ENCODE measurements at places on chromosomes 12 and 14.

DNA sequence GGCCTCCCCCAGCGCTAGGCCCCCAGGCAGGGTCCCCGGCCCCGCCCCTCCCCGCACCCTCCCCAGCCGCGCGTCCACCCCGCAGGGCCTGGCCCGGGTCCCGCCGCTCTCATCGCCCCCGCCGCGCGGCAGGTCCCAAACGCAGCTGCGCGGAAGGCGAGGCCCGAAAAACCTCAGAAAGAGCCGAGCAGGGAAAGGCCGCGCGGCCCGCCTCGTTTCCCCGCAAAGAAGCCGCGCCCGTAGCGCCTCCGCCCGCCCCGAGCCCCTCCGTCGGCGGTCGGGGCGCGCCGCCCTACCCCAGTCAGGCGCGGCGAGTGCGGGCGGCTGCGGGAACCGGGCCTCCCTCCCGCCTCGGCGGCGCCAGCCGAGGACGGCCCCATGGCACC is 324 bp downstream of the POLE start:
- peak; percentile 29 for DNase-seq

DNA sequence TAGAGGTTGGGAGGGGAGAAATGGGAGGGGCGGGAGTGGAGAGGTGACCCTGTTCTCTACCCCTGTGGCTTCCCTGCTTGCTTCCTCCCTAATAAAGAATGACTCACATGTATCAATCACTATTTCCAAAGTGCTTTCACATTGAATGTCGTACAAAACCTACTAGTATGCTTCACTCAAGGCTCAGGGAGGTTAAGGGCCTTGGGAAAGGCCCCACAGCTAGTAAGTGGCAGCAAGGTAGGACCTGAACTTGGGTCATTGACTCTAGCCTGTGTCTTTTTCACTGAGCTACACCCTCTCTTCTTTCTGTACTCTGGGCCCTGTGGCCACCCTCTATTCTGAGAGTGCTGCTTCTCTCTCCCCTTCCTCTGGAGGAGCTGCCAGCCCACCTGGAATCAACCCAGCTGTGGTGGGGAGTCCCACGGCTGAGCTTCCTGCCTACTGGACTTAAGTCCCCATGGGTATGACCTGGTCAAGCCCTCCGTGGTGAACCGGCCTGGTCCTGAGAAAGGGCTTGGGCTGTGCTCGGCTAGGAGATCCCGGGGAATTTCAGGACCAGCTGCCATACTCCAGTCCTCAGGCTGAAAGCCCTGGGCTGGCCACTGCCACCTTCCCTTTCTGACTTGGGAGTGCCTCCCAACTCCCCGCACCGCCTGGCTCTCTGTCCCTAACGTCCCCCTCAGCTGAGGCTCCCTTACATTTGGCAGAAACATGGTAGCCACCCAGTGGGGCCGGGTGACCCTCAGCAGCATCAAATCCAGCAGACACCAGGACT is 13.0 kb downstream of the SLC48A1 start:
- no peak for DNase-seq

DNA sequence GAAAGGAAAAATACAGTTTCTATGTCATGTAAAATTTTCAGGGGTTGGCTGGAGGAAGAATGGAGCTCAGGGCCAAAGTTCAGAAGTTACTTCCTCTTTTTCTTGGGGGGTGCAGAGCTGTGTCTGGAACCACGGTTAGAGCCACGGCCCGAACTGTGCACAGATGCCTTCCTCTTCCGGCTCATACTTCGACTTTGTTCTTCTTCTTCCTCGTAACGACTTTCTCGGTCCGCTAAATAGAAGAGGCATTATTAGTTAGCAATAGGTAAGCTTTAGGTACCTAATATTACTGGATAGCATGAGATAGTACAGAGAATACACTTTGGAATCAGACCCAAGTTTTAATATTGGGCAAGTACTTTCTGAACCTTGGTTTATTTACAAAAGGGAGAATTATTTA is 31.2 kb downstream of the SUPT16H start:
- no peak for DNase-seq

DNA sequence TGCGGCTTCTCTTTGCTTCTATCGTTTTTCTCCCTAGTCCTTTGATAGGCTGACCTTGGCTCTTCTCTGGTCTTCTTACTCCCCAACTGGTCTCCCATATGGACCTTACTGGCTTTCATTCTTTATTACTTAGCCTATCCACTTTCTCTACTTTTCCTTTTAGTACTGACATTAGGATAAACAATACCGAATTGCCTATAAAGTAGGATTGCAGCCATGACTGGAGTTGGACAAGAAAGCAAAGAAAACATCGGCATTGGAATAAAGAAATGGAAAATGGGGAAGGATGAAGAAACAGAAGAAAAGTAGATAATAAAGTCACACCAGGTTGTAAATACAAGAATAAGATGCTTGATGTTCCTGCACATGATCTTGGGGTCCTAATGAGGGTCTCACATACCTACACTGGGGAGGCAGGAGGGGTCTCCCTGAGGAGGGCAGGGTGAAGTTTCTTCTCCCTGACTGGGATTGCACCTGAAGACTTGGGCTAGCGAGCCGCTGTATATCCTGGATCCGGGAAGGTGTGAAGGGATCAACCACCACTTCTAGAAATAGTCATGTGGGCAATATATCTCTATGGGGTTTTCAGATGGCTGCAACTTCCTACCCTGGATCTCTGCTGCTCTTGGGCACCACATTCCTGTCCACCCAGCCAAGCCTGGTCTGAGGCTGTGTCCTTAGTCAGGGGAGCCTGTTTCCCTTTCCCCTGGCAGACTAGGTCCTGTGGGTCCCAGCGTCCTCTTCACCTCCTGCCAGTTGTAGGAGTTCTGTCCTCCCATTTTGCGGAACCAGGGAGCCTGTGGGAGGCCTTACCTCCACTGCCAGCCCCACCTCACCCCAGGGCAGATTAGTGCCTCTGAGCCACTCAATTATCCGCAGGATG is 13.1 kb downstream of the NKX2-1 start:
- no peak for DNase-seq

DNA sequence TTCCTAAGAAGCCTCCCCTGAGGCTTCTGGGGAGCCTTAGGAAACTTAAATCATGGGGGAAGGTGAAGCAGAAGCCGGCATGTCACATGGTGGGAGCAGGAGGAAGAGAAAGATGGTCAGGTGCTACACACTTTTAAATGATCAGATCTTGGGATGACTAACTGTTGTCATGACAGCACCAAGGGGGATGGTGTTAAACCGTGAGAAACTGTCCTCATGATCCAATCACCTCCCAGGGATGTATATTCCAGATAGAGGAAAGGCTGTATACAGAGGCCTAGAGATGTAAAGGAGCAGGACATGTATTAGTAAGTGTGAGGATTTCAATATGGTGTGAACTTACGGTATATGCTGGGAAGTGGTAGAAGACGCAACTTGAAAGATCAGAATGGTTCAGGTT is 121.1 kb downstream of the CAND1 start:
- no peak for DNase-seq

DNA sequence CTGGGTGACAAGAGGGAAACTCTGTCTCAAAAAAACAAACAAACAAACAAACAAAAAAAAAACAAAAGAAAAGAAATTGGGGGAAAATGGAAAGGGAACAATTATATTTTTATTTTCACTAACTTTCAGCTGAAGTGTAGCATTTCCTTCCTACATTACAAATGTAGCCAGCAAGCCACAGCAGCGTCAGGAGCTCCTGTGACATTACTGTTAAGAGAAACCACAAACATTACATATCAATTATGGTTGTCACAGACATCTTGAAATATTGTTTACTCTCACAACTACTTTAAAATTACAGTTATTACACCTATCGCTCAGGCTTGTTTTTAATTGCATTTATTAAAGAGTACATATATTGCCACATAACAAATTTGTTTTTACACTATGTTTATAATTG is 49.8 kb upstream of the SLC24A4 start:
- no peak for DNase-seq

DNA sequence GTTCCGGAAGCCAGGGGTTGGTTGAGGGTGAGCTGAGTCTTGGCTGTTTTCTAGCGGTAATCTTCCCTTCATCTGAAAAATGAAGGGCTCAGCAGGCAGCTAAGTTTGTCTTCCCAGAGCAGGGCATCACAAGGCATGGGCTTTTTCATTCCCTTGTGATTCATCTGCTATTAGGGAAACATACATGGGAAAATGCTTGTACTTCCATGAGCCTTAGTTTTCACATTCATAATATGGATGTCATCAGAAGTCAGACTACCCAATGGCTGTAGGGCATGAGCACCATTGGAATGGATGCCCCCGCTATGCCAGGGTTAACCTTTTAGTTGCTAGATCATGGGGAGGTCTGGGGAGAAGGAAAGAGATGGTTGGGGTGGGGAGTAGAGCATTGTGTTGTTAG is 18.7 kb downstream of the HELB start:
- DNase-seq: no peak

Measured in stimulated activated CD4-positive, alpha-beta T cell treated with anti-CD3 and anti-CD28 coated beads, Interleukin-12 subunit alpha, Interleukin-12 subunit beta, amount 100 ng/mL, for 4 hours (primary cell).